ENCODE measurements at places on chromosomes 5 and 9.
A peak's percentile ranks its signal among the peaks of the same experiment; 100 is the strongest.

DNA sequence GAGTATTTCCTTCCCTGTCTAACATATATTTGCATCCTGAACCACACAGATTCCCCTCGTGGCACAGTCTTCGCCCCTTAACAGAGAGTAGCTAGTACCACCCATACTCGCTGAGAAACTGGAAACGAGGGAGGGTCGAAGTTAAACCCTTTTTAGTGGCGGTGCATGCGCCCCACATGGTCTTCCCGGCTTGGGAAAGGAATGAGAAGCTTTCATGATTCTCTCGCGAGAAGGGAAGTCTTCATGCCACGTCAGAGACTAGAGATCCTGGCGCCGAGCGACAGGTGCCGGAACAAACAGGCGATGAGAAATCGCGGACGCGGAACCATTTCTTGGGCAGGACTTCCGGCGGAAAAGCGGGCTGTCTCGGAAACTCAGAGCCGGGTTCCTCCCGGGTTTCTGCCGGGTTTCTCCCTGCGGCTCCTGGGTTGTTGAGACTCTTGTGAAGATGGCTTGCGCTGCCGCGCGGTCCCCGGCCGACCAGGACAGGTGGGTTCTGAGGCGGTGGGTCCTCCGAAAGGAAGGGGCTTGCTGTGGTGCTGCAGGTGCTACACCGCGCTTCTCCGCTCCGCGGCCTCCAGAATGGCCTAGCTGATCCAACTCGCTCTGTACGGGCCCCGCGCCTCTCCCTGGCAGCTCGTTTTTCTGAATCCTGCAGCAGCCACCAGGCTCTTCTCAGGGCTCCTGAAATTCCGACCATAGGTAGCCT is at the start of gene SRP19:
TSS of gene SRP19 (plus strand) at position 359 of the 709 bp plus-strand sequence. CDS start at position 449, 90 bp downstream.
- peak; percentile 87 for DNase-seq

- no peak for DNase-seq
Measured at GRCh38 chr9:84598921-84599636, 70.5 kb upstream of the NTRK2 start.

DNA sequence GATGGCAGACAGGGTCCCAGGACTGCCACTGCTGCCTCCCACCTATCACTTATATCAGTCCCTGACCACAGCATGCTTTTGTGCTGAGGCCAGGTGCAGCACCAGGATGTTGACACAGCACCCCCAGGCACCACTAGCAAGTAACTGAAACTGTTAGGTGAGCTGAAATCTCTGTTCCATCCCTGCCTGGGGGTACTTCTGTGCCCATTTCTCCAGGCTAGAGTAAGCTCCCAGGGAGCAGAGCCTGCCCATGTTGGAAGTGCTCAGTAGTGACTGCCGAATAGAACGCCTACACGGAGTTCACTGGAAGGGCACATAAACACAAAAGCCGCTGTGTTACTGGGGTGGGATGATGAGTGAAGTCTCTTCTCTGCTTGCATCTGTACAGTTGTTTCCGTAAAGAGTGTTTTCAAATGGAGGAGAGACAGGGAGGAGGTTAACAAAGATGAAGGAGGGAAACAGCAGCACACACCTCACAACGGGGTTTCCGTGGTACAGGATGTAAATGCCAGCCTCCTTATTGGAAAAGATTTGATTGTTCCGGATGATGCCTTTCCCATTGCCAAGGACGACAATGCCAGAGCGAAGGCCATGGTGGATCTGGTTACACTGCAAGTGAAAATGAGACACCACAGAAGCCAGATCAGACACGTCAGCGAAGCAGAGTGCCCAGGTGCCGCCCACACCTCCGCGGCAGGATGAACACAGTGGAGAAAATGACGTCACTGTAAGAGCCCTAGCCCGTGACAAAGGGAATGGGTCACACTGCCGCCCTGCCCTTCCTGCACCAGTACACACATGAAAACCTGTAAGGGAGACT is 43.1 kb downstream of the POLR1E start:
- peak; percentile 26 for DNase-seq

DNA sequence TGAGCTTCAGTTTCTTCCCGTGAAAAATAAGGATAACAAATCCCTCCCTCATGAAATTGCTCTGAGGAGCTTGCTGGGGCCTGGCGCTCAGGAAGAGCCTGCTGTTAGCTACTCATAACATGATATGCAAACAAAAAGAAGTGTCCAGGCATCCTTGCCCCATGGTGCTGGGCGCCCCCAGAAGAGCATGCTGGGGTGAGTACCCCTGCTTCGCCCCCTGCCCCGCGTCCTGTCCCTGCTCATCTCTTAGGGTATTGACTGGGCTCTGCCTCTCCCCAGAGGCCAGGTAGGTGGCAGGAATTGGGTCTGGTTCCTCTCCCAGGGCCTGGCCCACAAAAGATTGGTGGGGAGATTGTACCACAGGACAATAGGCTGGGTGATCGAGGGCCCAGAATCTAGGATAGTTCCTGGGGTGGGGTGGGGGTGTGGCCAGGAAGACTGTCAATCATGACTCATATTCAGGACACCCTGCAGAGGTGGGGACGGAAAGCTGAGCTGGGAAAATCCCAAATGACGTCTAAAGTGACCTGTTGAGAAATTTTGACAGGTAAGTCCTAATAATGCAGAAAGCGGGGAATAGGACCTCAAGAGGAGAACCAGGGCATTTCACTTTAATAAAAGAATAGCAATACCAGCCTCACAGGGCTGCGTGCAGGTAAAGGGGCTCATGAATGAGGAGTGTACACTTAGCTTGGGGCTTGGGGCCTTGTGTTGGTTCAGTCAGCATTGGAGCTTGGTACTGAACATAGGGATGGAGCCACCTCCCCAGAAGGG is 8.9 kb downstream of the PITX1 start:
- no peak for DNase-seq

DNA sequence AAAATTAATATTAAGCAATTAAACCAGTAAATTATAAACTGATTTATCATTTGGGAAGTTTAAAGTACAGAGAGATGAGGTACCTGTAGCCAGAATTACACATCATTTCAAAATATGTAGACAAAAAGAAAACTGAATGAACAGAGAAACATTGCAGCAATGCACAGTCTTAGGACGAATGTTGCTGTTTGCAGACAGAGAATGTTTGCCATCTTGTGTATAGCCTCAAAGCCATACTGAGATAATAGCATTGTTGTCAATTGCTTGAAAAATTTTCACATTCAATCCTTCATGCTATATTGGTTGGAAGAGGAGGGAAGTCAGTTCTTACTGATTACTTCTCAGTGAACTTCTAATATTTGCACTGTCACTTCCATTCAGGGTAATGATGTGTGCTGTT is 326.2 kb downstream of the PRR16 start:
- DNase-seq, result no peak

DNA sequence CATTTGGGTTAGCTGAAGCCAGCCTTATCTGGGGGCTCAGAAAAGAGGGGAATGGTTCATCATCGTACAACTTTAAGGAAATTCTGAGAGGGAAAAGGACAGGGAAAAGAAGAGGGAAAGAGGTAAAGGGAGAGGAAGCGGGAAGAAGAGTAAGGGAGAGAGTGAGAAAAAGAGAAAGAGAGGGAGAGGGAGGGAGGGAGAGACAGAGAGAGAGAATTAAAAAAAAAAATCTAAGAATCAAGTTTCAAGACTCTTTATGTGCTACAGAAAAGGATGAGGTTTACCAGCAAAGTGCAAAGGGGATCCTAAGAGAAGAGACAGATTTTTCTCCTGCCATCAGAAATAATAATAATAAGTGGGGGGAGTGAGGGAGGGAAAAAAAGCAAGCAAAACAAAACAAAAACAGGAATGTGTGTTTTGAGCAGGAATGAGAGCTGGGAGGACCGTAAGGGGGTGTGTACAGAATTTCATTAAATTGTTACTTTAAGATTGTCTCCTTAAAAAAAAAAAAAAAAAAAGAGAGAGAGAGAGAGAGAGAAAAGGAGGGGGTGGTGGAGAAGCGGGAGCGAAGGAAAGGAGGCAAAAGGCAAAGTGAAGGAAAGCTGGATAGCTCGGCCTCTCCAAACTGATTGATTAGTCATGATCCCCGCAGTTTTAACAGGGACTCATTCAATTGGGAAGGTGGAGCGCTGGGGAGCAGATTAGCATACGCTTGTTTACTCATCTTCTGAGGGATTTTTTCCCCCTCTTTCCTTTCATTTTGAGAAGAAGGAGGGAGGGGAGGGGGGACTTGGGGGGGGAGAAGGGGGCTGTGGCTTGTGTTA is 438 bp upstream of the PAPPA start:
- no peak for DNase-seq

GRCh38 chr5:107072967-107073366 is 597.8 kb downstream of the EFNA5 start:
- DNase-seq, result no peak

GRCh38 chr5:167452136-167452535 is 839.3 kb upstream of the WWC1 start:
- no peak for DNase-seq

- DNase-seq, result no peak
Measured at GRCh38 chr5:58341476-58341875, 118.4 kb downstream of the PLK2 start.

GRCh38 chr5:54013556-54014194 is 296.7 kb downstream of the ARL15 start:
- DNase-seq, result no peak

DNA sequence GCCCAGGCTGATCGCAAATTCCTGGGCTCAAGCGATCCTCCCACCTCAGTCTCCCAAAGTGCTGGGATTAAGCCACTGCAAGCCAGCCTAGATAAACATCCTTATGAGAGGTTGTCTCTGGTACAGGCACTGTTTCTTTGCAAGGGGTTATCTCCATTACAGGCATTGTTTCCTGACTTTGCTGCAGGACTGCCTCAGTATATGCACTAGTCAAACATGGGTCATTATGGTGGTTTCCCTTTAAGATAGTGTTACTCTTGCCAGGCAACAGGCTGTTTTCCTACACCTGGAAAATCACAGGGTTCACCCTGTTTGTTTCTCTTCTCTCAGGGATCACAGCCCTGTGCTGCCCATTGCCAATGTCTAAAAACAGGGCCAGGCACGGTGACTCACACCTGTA is 7.8 kb upstream of the CLTB start:
- no peak for DNase-seq

GRCh38 chr9:88829276-88829675 is 162.0 kb upstream of the S1PR3 start:
- no peak for DNase-seq

- DNase-seq, result peak; percentile 68
Measured at GRCh38 chr5:177447066-177447610, 524 bp downstream of the PRR7 start.

DNA sequence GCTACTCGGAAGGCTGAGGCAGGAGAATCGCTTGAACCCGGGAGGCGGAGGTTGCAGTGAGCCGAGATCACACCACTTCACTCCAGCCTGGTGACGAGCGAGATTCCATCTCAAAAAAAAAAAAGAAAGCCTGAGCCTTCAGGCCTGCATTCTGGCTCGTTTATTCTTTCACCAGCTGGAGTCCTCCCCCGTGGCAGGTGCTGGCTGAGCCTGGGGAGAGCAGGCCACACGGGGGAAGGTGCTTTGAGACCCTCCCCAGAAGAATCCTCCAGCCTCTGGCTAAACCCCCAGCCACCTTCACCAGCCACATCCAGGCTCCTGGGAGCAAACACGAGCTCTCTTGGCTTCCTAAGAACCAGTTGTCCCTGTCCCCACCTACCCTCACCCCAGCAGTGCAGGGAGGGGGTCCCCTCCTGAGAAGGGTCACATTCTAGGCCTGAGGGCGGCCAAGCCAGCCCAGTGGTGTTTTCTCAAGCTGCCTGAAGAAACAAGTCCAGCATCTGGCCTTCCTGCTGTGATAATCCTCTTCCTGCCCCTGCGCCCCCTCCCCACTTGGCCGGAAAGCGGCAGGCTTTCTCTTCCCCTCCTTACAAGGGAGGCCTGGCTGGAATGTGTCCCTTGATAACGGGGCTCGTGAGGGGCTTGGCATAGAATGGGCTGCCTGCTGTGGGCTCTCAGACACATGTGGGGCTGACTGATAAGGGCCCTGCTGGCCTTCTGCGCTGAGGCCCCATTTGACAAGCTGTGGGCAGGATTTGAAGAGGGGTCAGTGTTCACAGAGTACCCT is 41.5 kb downstream of the PLPP7 start:
- no peak for DNase-seq

GRCh38 chr9:121651295-121652020 is at the start of gene DAB2IP:
DAB2IP (plus strand) TSS chr9:121651634; CDS start chr9:121651776, 142 bp downstream.
- DNase-seq, result no peak

DNA sequence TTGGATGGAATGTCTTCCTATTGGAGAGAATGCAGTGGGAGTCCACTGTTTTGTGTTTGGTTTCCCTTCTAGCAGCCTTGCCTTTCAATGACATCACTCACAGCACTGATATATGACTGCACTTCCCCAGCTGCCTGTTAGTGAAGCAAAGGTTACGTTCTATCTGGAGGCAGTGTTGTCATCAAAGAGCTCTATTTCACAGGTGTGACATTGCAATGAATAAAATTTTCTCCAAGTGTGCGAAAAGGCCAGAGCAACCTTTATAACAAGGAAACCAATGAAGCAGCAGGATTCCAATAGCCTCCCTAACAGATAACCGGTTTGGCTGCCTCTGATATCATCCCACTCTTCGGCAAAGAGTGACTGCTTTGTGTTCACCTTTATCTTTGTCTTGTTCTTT is 523.5 kb upstream of the ZNF608 start:
- no peak for DNase-seq

- DNase-seq, result no peak
Measured at GRCh38 chr9:128706045-128706444, 3.7 kb downstream of the PKN3 start.

DNA sequence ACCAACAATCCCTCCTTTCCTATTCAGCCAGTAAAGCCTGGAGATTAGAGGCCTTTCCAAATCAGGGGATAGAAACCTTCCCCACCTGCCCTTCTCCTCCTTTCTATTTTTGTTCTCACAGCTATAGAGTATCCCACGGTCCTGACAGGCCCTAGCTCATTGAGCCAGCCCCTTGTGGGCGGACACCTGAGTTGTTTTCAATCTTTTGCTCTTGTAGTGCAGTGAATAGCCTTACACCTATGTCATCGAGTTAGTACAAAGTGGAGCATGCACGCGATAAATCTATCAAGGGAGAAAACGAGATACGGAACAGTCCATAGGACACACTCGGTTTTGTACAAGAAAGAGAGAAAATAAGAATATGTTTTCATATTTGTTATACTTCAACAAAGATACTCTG is 77.2 kb downstream of the TSPAN17 start:
- no peak for DNase-seq

- no peak for DNase-seq
Measured at GRCh38 chr9:13128266-13128860, 151.1 kb downstream of the MPDZ start.

DNA sequence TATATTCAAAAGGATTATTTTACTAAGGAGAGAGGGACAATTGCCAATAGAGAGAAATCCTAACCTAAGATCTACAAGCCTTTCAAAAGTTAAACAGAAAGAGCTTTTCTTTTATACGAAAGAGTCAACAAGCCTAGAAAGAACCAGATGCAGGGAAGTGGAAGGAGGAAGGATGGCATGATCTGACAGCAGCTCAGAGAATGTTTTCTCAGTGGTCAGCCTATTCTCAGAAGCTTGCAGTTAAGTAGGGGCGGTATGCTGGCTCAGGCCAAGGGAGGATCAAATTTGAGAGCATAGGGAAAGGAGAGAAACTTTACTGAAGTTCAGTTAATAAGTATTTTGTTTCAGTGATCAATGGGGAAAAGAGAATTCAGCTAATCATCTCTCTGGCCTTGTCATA is 88.0 kb upstream of the FTMT start:
- no peak for DNase-seq
